ENCODE measurements at places on chromosomes 2 and 18.

GRCh38 chr2:225226441-225226840, 173.1 kb upstream of the NYAP2 start:
- no peak for DNase-seq

GRCh38 chr2:58767828-58768714, 526.9 kb upstream of the FANCL start:
- DNase-seq, result no peak

- no peak for DNase-seq
Measured at GRCh38 chr2:66024391-66024790, 410.5 kb upstream of the MEIS1 start.

GRCh38 chr2:151904021-151904420, 75.8 kb upstream of the ARL5A start:
- DNase-seq, result no peak

- DNase-seq, result no peak
Measured at GRCh38 chr2:53880756-53881155, 21.0 kb upstream of the GPR75 start.

GRCh38 chr2:215886022-215886421, 127.3 kb downstream of the MREG start:
- DNase-seq, result no peak

- DNase-seq, result no peak
Measured at GRCh38 chr2:17255071-17255470, 263.2 kb downstream of the RAD51AP2 start.

DNA sequence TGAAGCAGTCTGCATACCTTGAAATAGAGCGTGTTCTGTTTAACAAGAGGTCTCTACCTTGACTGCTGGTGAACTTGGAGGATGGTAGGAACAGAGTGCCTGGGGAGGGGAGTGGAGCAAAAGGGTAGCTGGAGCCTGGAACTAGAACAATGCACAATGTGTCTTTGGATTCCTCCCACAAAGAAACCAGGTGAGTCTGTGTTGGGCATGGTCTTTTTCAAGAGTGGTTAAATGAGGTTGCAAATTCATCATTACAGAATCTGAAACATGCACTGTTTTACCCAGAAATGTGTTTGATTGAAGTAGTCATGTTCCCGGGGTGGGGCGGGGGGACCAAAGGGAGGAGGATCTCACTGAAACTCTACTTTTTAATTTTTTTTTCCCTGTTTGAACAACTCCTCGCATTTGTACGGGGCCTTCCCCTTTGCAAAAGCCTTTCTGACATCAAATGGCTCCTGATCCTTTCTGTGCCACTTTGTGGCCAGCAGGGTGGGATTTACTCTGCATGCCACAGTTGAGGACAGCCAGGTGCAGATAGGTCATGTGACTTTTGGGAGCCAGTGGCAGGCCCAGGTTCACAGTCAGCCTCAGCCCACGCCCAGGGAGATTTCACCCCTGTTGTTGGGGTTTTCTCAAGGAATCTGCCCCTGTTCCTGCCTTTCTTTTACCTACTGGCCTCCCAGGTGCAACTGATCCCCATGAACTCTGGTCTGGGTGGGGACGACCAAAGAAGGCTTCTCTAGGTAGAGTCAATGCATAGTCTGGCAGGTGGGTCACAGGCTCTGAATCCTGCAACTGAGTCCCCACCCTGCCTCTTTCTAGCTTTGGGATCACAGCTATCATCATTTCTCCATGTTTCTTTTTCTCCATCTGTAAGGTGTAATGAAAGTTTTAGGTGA, 28.2 kb downstream of the MYCN start:
- no peak for DNase-seq

DNA sequence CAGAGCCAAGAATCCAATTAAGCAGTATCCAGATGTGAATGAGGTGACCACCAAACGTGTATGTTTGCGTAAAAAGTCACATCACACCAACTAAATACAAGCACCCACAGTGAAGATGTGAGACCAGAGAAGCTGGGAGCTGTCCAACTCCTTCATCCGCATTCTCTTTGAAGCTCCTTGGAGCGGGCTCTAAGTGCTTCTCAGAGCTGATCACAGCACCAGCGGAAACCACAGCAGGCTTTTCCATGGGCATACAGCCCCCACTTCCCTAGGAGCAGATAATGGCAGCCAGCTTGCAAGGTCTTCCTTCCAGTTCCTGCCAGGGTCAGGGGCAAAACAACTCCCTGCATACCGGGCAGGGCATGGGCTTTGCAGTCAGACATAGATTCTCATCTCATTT, 36.4 kb downstream of the REEP1 start:
- no peak for DNase-seq

GRCh38 chr2:138713504-138713903, 66.7 kb downstream of the NXPH2 start:
- DNase-seq, result no peak

GRCh38 chr2:114025030-114025429, 135.1 kb downstream of the ACTR3 start:
- DNase-seq, result no peak
